ENCODE measurements at places on chromosomes 13 and 19.

- peak; percentile 51 for DNase-seq
Measured at GRCh38 chr19:57406516-57407123, 4.3 kb upstream of the ZNF17 start.

- peak; percentile 49 for DNase-seq
Measured at GRCh38 chr19:17938092-17938845, 5.5 kb downstream of the CCDC124 start.

GRCh38 chr13:49315756-49316482 lies 68.2 kb downstream of the CDADC1 start:
- DNase-seq = no peak

DNA sequence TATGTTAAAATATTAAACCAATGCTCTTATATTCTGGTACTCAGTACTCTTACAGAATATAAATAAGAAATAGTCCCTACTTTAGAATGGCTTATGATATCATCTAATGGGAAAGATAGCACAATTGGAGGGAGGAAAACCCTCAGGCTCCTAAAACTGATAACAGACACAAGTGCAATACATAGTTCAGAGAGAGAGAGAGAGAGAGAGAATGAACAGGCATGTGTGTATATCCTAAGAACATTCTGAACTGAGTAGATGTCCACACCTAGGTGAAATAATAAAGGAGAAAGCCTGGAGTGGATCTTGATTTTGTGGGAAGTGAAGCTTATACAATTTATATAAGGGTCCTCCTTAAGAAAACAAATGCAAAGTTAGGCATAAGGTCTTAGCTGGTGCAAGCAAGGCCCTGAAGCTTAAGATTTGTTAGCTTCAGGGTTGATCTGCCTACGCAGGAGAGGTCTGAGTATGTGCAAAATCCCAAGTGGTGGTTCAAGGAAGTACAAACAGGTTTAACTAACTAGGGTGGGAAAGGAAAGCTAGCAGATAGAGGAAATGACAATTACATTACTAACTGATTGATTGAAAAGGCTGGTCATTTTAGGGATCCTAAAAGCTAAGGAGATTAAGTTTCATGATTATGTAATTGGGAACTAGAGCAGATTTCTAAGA lies 53.3 kb downstream of the SOX21 start:
- no peak for DNase-seq

Measured in NCI-H1092 treated with DMSO at 0.1 percent for 48 hours (cell line).